ENCODE measurements at places on chromosomes 4 and X.

DNA sequence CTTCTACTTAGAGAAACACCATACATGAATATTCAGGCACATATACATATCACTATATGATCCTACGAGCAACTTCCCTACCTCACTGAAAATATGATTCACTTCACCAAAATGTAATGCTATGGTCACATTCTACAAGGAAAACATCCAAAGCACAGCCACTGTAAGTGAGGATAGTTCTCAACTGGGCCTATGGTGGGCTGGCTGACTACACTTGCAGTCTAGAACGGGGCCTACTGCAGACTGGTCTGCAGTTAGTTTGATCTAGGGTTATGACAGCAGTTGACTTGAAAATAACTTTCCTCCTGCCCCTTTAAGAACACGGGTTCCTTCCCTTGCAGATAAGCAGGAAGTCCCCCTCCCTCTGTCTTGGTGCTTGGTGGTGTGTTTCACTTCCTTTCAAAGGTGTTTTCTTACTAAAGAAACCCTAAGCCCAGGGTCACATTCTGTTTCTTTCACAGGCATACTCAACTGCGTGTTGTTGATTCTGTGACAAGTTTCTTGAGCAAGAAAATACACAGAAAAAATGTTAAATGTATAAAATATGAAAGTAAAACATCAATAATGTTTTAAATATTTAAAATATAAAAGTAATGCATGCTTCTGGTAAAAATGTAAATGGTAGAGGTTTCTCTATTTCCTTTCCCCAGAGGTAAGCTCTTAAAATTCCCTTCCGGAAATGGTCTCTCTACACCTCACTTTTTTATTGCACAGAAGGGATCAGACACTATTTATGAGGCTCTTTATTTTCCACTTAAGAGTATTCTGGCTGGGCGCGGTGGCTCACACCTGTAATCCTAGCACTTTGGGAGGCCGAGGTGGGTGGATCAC is 18.0 kb upstream of the TMSB4X start:
- no peak for DNase-seq

- no peak for DNase-seq
Measured at GRCh38 chrX:108165383-108166111, 74.0 kb downstream of the ATG4A start.

DNA sequence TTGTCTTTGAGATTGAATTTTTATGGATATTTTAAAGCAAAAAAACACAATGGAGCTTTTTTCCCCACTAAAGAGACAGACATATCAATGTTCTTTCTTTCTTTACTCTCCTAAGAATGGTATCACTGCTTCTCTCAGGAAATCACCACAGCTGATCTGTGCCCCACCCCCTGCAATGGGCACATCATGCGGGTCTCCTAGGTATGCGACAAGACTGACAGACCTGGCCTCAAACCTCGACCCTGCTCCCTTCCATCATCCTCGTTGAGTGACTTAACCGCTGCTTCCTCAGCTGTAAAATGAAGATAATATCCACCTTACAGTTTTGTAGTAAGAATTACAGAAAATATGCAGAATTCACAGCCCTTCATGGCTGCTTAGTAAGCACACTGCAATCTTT is 58.3 kb downstream of the LEF1 start:
- DNase-seq: no peak

- no peak for DNase-seq
Measured at GRCh38 chrX:2614911-2615310, 76.2 kb upstream of the CD99 start.

DNA sequence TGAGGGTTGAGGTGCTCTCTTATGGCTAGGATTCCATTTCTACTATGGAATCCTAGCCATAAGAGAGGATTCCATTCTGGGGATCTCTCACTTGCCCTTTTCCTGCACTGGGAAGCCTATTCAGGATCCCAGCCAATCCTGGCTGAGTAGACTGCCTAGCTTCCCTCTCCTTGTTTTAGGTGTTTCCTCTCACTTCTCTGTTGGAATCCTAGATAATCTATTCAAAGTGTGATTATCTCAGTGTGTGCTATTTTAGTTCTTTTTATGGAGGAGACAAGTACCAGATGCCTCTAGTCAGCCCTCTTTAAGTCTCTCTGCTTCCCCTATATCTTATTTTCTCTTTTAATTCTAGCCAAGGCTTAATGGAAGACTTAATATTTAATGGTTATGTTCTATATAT is 34.5 kb upstream of the DDIT4L start:
- DNase-seq: no peak

All from hippocampal formation (tissue), 2 donors.